ENCODE measurements at places on chromosomes 3 and 15. TPM values are rescaled to one million over a fixed set of nuclear protein-coding genes. Genes with fewer than 3 reads are reported as not detected.

Gene LRRN1
- not detected for total RNA-seq

Gene MYEF2
- 5.7 TPM for total RNA-seq

Gene HRG
- total RNA-seq = not detected

Gene ZDHHC19
- 0.33 TPM for total RNA-seq

Gene SPRED1
- 64.5 TPM for total RNA-seq

Gene PPP1R2
- 56.6 TPM for total RNA-seq
